ENCODE measurements at places on chromosomes 5 and 9.

DNA sequence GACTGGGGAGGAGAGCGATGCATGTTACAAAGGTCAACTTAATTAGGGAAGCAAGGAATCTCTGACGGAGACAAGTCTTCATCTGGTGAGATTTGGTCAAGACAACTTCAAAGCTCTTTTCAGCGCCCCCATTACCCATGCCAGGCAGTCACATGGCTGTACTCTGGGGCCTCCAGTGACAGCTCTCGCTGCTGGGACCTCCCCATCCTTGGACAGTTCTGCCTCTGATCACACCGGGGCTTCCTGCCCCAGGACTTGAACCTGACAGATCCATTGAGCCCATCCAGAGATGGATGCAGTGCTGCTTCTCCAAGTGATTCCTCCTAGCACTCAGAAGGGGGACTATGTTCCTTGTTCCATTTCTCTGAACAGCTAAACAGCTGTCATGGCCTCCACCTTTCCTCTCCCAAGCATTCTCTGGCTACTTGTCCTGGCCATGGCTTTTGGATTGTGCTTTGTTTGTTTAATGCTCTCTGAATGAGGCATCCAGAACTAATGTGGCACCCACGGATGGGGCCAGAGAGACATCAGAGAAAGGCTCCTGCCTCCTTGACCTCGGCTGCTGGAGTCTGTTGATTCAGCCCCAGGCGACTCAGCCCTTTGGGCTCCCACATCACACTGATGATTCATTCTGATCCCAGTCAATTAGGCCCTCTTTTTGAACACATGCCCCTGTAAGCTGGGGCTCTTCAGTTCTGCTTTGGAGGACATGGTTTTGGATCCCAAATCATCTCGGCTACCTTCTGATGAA, 122.1 kb upstream of the ADAMTS16 start:
- peak; percentile 90 for DNase-seq

DNA sequence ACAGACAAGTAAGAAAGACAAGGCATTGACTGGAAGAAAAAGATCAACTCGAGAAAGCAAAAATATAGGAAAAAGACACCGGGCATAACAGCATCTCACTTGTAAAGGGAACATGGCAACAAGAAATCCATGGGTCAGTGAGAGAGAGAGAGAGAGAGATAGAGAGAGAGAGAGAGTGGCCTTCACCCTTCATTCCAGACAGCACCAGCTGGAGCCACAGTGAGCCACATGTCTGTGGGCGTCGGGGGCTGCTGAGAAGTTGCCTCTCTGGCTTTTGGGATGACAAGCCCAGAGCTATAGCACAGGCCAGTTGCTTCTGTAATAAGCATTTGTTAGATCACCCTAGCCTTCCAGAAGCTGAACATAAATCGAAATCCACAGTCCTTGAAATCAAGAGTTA, 20.3 kb upstream of the ENC1 start:
- DNase-seq: no peak

- no peak for DNase-seq
Observed at GRCh38 chr9:80213613-80214012, 641.8 kb downstream of the TLE4 start.

- DNase-seq: peak; percentile 94
Observed at GRCh38 chr5:54087436-54087835, 222.9 kb downstream of the ARL15 start.

DNA sequence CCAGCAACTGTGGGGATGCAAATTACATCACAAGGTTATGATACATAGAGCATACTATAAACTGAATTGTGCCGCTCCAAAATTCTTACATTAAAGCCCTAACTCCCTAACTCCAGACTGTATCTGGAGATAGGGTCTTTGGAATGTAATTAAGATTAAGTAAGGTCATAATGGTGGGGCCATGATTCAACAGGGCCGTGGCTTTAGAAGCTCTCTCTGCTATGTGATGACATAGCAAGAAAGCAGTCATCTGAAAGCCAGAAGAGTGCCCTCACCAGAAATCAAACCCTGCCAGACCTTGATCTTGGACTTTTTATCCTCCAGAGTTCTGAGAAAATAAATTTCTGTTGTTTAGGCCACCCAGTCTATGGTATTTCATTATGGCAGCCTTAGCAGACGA, 123.9 kb downstream of the FBXL17 start:
- peak; percentile 29 for DNase-seq

DNA sequence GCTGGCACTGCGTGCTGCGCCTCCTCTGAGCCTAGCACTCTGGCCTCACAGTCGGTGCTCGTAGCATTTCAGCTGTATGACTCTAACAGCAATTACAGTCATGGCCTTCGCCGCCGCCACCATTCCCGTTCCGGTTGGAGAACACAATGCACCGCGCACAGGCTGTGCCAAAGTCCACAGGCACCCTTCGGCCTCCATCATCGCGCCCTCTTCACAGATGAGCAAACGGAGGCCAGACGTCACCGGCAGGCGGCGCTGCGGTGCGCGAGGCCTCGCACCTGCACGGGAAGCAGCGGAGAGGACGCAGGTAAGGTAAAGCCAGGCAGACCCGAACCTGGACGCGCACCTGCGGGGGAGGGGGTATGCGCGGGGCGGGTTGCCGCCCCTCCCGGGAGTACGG, 128.9 kb downstream of the BARX1 start:
- no peak for DNase-seq

- peak; percentile 59 for DNase-seq
Observed at GRCh38 chr5:34811706-34812105, 27.3 kb upstream of the TTC23L start.

GRCh38 chr9:117464941-117465616, 50.2 kb upstream of the ASTN2 start:
- DNase-seq: no peak

GRCh38 chr5:179827680-179828079, 7.0 kb downstream of the SQSTM1 start:
- DNase-seq: peak; percentile 78

DNA sequence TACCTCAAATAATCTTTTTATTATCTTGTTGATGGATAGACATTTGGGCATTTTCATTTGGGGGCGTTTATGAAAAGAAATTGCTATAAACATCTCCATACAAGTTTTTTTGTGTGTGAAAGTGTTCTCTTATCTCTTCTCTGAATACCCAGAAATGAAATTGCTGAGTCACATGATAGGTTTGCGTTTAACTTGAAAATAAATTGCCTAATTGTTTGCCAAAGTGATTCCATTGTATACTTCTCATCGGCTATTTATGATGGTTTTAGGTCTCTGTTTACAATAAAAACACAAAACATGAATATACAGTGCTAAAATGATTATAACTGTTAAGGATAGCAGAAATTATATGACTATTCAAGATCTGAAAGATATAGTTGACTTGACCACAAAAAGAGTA, 361.7 kb downstream of the TAF11L14 start:
- DNase-seq: no peak

GRCh38 chr5:132489871-132490483, 596 bp downstream of the IRF1 start:
- DNase-seq: peak; percentile 64

GRCh38 chr9:5612185-5612530, 16.7 kb upstream of the RIC1 start:
- DNase-seq: no peak

DNA sequence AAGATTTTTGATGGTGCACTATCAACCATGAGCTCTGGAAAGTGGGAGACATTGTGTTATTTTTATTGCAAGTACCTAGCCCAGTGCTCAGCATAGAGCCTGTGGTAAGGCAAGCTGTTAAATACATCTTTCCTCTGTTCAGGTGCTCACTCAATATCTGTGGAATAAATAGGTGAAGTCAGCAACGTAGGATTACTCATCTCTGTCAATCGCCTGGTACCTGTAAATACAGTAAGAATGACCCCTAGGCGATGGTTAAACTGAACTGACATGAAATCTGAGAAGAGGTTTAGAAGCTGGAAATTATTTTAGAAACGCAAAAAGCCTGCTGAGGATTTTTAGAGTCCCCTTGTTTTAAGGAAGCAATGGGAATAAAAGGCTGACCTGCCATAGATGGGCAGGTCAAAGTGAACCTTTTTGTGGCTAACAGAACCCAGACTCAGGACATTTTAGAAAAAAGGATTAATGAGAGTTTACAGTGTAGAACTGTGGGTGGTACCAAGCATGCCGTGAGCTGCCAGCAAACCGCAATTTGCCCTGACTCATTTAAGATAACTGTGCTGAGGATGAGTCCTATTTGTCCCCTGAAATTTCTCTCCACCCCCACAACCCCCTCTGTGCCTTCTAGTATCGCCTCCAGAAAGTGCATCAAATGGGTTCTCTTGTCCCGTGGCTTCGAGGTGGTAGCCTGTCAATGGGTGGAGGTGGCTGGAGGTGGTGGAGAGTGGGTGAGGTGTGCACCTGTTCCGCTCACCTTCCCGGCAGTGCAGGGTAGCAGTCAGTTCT, 375.1 kb downstream of the MED10 start:
- DNase-seq: no peak

DNA sequence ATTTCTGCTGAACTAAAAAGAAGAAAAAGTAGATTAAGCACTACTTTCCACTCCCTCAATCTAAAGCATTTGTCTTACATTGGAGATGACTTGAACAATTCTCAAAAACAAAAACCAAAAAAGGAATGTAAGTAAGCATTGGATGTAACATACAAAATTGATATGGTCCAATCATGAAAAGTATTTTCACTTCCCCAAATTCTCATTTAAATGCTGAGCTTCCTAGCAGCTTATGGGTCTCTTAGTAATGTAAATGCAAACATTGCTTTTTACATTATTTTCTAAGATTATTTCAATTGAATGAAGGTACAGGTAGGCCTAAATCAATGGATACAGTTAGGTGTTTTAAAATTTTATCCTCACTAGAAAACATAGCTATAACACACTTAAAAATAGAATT, 20.0 kb downstream of the ANKH start:
- DNase-seq: no peak

DNA sequence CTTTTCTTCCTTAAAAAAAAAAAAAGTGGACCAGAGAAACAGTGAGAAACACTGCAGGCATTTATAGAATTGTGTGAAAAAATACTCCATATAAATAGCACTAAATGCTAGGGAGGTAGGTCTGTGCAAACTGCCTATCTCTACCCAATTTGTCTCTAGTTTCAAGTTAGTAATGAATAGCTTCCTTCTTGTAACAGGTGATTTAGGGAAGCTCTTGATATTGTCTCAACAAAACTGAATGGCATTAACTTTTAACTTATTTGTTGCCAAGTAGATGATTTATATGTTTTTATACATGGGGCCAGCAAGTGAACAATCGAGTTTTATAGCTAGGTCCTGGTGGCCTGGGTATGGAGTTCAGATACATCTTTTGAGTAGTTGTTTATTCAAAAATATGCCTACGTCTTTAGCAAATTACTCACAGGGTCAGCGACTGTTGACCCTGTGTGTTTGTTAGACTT, 283.6 kb downstream of the NR3C1 start:
- DNase-seq: no peak

GRCh38 chr9:85212209-85212608, 529.5 kb downstream of the AGTPBP1 start:
- DNase-seq: peak; percentile 15

GRCh38 chr5:160318409-160318808, 6.0 kb upstream of the CCNJL start:
- no peak for DNase-seq

Measured in EH (cell line).